ENCODE measurements at places on chromosomes 7 and 10. TPM values are rescaled to one million over a fixed set of nuclear protein-coding genes. Genes with fewer than 3 reads are reported as not detected.

Gene GRB10
- 106 TPM for total RNA-seq

- no peak for DNase-seq
These were observed 84.4 kb upstream of the SHH start for GRCh38 chr7:155896531-155897263.

GRCh38 chr7:1340031-1340430, 107.4 kb downstream of the UNCX start:
- no peak for DNase-seq

Gene CPA2
- total RNA-seq = not detected

DNA sequence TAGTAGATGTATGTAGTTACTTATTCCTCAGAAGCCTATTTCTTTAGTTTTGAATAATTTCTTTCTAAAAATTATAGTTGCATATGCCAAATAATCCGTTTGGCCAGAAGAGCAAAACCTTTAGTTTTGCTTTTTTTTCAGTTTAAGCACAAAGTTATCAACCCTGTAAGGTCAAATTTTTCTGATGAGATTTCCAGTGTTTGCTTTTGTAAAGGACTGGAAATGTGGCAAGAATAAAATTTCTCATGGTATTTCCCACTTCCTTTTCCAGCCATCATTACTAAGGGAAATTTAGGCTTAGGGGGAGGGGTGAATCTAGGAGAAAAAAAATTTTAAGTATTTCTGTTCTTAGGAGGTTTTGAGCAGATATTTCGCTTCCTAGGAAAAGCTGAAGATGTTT, 7.6 kb downstream of the CALD1 start:
- DNase-seq = no peak

Gene VWC2
- total RNA-seq = 0.10 TPM

Gene HNRNPF
- total RNA-seq = 307 TPM

DNA sequence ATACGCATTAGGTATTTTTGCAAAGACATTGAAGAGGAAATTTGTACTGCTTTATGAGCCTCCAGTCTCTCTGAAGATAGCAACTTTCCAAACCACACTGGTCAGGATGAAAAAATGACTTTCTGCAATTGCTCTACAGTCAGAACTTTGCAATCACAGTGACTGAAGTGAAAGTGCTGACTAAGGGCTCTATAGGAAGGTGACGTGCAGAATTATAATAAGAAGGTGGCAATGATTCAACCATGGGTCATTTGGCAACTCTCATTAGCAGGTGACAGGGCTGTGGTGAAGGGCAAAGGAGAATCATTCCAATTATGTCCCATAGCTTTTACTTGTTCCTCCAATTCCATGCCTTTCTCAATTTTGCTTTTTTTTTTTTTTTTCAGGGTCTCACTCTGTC, 311.0 kb downstream of the ANKRD30A start:
- no peak for DNase-seq

- no peak for DNase-seq
These were observed 111.6 kb downstream of the PRTFDC1 start for GRCh38 chr10:24840784-24841183.

DNA sequence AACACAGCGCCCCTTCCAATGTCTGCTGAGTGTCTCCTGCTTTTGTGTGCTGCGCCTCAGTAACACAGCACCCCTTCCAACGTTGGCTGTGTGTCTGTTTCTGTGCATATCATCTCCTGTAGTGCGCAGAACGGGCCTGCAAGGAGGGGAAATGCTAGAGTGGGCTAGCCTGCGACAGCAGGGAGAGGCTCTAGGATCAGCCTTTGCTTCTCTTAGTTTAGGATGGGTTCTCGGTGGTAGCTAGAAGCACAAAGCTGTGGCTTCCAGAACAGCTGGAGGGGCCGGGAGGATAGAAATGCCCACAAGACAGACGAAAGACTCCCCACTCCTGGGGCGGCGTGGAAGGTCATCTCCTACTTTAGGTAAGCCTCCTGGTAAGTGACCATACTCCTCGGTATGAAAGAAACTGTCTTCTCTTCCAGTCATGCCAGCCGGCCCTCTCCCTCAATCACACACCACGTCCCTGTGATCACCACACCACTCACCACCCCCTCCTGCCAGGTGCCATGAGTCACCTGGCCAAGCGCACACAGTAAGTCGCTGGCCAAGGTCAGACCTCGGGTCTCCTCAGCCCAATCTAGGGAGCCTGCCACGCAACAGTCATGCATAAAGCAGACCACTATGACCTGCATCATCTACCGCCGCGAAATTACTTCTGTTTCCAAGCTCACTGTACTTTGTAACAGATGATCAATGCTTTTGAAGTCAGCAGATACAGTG, 4.8 kb downstream of the PITRM1 start:
- no peak for DNase-seq

- no peak for DNase-seq
These were observed 94.3 kb downstream of the UBE2H start for GRCh38 chr7:129858490-129858889.
